ENCODE measurements at places on chromosomes 4 and X.

DNA sequence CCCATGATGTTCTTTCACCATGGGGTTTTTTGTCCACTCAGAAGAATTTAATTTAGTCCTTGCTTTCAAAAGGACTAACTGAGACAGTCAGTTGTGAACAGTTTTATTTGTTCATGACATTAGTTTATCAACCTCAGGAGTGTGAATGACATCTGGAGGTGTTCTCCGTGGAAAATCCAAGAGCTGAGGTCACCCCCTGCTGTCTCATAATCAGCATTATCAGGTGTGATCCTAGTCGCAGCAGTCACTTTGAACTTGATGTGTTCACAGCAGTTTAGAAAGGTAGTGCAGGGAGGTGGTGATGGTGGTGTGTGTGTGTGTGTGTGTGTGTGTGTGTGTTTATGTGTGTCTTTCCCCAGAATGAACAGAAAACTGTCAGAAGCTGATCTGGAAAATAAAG is 1760.8 kb upstream of the PCDH10 start:
- no peak for DNase-seq

GRCh38 chrX:70481471-70482270 is 37.0 kb downstream of the DLG3 start:
- DNase-seq, result no peak

DNA sequence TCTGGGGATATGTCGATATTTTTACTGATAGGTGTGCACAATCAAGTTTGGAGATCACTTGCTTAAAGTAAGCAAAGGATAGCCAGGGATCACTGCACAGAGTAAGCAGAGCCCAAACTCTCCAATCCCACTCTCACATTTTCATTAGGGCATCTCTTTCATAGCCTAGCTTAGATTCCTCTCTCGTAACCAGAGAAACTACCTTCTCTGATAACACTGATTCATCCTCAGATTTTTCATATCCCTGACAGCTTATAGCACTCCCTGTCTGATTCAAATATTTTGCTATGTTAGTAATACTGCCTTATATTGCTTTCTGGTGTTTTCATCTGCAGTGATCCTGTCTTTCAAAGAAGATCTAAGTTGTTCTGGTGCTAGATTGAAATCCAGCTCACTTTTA is 123.7 kb downstream of the CBLL2 start:
- DNase-seq, result no peak

GRCh38 chr4:146096371-146096770 is 79.1 kb upstream of the LSM6 start:
- no peak for DNase-seq

DNA sequence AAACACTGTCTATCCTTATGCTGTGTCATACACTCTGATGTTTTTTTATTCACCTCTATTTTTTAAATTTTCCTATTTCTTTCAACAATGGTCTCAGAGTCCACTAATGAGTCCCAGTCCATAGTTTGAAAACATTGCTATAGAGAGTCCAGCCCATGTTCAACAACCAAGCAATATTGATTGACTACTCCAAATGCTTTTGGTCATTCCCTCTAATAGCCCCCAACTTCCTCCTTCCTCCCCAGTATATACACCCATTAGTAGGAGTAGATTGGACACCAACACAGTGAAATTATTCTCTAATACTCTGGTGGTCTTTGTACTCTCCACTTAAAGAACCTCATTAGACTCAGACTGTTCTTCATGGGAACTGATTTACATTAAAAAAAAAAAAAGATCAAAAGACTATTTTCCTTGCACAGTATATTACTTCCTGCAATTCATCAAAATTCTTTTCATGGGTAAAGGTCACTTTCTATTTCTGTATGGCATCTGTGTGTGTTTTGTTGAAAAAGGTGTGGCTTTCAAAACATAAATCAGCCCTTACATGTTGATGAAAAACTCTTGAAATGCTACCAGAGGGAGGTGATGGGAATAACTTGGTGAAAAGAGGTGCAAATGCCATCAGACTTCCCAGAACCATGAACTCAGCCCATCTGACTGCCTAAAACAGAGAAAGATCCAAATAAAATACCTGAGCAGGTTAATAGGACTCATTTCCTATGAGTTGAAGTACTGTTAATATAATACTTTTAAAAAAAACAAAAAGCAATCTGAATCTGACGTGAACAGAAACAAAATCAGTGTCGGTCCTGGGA is 250.3 kb upstream of the KLF3 start:
- DNase-seq, result no peak

DNA sequence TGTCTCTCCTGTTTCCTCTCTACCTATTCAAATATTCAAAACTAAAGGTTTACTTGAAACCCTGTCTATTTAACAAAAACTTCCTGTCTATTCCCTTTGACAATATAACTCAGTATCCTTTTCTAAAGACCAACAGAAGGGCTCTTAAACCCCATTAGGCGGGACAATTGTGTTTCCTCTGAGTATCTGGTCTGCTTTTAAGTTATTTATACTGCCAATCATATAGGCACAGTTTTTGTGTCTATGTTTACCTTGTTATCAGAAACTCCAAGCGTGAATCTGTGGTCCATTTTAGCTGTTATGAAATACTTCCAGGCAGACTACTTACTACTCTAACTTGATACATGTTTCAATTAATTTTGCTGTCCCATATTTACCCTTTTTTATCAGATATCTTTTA is 350.0 kb upstream of the CTSO start:
- DNase-seq, result no peak

- DNase-seq, result no peak
Measured at GRCh38 chr4:145939441-145939750, 773 bp upstream of the ZNF827 start.

- DNase-seq, result no peak
Measured at GRCh38 chr4:19806865-19807264, 444.8 kb upstream of the SLIT2 start.

DNA sequence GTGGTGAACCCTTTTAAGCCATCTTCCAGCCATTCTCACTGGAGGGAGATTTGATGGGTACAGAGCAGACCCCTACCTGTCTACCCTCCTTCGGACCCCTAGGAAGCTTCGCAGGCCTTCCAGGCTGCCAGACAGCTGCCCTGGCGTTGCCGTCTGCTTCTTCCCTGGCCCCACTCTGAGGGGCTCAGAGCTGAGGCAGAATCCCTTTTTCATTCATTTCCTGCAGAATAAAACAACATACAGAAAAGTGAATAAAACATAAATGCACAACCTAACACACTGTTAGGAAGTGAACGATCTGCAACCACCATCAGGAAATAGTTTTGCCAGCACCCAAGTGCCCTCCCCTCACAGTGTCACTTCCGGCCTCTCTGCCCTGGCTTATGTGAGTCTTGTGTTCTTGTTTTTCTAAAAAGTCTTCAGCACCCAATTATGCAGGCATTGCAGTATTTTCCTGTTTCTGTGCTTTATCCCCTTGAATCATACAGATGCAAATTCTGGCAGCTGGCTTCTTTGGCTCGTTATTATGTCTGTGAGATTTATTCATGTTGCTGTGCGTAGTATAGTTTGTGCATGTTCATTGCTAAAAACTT is 5.6 kb upstream of the ADD1 start:
- DNase-seq, result no peak

DNA sequence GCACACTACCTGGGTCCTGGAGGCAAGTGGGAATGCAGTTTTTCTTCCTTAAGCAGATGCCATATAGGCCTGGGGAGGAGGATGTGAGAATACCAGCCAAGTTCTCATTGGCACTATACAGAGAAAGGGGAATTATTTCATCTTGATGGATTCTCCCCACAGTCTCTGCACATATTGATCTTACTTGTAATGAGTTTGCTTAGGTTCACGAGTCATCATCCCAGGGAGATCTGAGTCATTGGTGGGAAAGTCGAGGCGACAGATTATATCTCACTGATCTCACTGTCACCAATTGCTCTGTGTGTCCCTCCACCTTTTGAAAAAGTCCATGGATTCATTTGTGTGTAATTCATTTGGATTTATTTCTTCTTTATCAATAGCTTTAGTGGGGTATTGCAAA is 156.8 kb downstream of the AR start:
- no peak for DNase-seq

DNA sequence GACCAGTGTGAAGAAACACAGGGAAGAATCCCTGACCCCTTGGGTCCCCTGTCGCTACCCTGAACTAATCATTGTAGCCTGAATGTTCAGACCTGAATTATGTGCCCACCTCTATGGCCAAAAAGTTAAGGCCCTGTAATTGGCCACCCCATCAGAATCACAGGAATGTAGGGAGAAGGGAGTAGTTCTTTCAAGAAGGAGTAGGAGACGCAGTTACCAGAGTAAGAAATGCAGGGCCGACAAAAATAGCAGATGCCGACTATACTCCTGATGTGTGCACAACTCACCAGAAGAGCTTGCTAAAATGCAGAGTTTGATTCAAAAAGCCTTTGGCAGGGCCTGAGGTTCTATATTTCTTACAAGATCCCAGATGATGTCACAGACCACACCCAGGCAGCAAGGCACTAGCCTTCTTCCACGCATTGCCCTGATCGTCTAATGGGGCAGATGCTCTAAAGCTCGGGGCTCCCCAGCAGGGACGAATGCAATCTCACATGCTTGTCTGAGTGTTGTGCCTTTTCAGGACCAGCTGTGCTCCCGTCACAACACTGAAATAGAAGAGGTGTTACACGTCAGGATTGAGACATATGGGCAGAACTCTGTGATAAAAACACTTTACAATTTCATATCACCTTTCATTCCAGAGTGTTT is 161.0 kb upstream of the FAM241A start:
- DNase-seq, result no peak

DNA sequence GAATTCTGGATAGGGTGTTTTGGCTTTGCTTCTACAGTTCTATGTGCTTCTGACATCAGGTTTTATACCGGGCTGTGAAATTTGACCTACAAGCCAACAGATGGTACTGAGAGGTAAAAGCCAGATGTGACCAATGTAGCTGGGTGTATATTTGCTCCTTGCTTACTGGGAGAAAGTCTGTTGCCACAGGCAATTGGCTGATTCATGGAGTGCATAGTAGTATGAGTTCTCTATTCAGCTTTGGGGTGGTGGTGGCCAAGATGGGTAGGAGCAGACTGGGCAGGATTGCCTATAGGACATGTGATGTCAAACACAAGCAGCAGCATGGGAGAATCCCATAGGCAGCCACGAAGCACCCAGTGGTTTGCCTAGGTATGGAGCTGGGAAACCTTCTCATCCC is 1827.0 kb downstream of the C4orf33 start:
- DNase-seq, result no peak

DNA sequence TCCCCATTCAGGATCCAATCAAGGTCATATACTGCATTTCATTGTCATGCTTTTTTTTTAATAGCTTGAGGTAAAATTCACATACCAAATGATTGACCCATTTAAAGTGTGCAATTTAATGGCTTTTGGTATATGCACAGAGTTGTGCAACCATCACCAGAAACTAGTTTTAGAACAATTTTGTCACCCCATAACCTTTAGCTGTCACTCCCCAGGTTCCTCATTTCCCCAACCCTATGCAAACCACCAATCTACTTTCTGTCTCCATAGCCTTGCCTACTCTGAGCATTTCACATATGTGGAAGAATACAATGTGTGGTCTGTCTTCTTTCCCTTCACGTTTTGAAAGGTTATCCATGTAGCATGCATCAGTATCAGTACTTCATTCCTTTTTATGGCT is 1.4 kb upstream of the SMAD1 start:
- no peak for DNase-seq

All from suprapubic skin (tissue), 4 donors.